AG08395 (cell line): ENCODE measurements at places on chromosomes 3 and 15.

GRCh38 chr3:59366218-59366617 lies 316.4 kb upstream of the CFAP20DC start:
- no peak for DNase-seq

GRCh38 chr3:107106316-107106715 lies 270.9 kb upstream of the CCDC54 start:
- DNase-seq, result no peak

GRCh38 chr3:191290311-191291025 lies 38.7 kb upstream of the CCDC50 start:
- DNase-seq, result no peak

GRCh38 chr3:104040896-104041295 lies 1325.8 kb upstream of the ALCAM start:
- DNase-seq, result no peak

- no peak for DNase-seq
Measured at GRCh38 chr3:8559351-8559750, 57.7 kb downstream of the LMCD1 start.

DNA sequence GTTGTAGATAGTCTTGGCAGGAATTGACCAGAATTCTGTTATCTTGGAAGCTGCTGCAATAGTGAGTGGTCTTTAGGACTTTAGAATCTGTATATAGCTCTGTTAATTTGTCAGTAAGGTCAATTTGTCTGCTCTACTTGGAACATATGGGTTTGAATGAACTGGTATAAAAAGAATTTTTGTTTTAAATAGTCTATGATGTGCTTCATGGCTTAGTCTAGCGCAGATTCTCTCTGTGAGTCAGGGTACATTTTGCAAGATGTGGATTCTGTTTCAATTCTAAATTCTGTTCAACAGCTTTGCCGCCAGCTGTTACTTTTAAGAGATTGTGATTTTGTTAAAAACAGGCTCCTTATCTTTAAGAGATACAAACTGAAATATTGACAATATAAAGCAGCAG lies 135.9 kb upstream of the AGBL1 start:
- DNase-seq, result no peak

DNA sequence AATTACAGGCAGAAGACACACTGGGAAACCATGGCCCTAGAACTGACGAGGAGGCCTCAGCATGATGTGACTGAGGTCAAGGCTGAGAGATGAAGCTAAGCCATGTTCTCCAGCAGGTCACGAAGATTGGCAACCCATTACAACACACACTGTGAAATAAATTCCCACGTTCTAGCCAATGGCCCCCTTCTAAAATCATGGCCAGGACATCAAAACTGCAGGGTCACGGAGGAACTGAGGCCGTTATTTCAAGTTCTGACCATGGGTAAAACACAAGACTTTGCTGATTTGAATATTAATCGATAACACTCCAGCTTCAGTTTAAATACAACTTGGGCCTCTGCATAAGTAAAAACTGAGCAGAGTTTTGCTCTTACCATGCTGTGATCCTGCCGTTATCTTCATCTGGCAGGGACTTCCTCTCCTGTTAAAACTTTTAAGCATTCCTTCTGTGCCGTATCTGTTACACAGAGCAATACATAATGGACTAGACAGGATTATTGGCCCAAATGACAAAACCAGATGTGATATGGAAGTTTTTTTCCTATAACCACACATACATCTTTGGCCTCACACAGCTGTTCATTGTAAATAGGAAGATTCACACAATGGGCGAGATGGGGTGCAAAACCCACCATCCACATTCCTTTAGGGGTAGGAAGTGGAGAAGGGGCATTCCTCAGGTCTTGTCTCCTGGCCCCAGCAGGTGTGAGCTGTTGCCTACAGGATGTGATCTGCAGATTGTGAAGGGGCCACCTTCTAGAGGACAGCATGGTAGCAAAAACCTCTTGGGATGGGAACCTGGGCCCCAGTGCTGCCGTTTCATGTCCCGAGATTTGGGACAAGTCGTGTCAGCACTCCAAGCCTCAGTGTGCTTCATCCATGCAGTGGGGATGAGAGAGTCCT lies 207.4 kb downstream of the OPA1 start:
- DNase-seq, result no peak

- DNase-seq, result no peak
Measured at GRCh38 chr3:135103917-135104316, 308.9 kb downstream of the EPHB1 start.
